ENCODE measurements at places on chromosomes 16 and 17.

- DNase-seq = no peak
Observed at GRCh38 chr16:68194251-68194650, 41.7 kb downstream of the ESRP2 start.

DNA sequence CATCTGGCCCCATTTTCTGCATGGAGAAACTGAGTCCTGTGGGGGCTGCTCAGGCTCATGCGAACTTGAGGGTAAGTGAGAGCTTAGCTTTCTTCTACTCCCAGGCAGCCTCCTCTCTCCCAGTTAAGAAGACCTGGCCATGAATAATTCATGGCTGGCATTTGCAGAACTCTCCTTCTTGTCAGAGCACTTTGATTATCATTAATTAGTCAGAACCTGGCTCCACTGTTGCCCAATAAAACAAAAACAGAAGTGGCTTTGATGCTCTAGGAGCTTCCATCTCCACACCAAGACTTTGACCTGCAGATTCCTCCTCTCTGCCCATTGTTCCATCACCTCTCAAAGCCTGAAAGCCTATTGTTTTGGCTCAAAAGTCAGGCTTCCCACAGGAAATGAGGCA lies 45.5 kb upstream of the CDH3 start:
- no peak for DNase-seq

- DNase-seq = no peak
Observed at GRCh38 chr17:48615963-48616716, 1.0 kb upstream of the HOXB8 start.

DNA sequence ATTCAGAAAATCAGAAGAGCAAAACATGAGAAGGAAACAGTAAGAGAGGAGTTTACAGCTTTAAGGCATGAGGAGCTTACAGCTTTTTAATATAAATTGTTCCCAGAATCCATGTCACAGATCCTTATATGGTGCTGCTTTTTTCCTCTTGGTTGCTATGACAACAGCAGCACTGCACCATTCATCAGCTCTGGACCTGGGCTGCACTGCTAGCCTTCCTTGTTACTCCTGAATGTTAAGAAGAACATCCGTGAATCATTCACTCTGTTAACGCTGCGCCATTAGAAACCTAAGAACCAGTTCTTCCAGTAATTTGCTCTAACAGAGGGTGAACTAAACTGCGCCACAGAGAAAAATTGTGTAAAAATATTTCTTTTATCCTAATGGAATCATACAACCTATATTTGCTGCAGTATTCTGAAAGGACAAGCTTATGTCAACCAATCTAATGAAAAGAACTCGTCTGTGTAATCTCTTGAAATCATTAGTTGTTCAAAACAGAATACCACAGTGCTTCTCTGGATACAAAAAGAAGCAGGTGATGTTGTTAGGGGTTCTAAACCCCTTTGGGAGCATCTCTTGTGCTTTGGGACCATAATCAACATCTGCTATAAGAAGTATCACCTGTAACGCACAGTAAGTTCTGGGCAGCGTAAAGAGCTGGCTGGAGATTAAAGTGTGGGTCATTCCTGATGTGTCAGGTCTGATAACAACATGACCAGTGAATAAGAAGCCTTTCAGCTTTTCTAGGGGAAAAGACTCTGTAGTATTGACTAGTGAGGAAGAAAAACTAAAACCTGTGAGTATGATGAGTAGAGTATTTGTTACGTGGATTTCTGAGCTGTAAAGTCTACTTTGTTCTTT lies 151.2 kb downstream of the TANC2 start:
- no peak for DNase-seq

GRCh38 chr16:27781195-27781524 lies 231.2 kb downstream of the KATNIP start:
- DNase-seq = no peak

GRCh38 chr17:46832945-46833839 lies 14.7 kb upstream of the WNT3 start:
- no peak for DNase-seq

DNA sequence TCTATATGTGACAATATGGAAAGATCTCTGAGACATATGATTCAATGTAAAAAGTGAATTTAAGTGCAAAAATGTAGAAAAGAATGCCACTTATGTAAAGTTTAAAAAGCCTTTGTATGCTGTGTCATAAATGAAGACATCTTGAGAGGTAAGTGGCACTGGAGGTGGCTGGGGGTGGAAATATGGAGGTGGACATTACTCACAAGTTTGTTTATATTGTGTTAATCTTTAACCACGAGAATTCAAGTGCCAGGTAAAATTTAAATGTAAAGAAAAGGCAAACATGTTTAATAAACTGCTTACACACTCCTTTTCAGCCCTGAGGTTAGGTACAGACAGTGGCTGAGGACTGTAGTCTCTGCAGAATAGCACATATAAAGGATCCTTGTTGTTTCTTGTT lies 235.1 kb downstream of the ABCC12 start:
- DNase-seq = no peak

GRCh38 chr17:32879134-32879533 lies 2.2 kb upstream of the MYO1D start:
- DNase-seq = no peak

DNA sequence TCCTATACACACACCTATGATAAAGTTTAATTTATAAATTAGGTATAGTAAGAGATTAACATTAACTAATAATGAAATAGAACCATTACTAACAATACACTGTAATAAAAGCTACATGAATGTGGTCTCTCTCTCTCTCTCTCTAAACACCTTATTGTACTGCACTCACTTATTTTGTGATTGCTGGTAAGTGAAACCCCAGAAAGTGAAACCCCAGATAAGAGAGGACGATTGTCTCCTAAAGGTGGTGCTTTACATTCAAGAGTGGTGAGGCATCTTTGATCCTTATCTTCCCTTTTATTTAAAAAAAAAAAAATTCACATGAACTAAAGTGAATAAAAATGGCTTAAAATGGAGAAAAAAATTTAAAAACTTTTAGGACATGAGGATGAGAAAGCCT lies 80.1 kb upstream of the TRAP1 start:
- DNase-seq = no peak

GRCh38 chr17:75684924-75685323 lies 17.8 kb downstream of the SAP30BP start:
- DNase-seq = no peak

GRCh38 chr17:9274973-9275372 lies 253.7 kb downstream of the NTN1 start:
- DNase-seq = no peak

DNA sequence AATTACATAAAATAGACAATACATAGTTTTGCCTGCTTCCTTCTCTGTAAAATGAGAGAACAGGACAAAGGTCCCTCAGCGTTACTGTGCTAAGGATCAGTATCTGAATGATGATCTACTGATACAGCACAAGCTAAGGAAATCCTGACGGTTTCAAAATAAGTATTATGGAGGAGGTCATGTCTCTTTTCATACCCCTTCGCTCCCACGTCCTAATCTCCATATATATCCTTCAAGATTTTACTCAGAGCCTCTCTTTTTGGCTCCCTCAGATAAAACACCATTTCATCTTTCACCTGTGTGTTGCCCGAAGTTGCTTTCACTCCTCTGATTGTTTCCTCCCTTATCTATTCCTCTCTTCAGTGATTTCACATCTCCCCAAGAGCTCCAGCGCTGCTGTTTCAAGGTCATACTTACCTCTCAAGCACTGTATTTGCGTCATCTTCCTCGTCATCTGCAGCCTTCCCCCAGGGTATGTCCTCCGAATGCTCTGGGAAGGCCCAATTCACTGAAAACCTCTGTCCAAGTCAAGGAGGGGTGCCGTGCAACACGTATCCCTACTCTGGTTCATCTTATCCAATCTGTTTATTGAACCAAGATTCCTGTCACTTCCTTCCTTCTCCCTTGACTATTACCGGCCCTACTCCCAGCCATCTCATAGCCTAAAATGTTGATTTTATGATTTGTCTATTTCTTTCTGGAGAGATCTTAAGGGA lies 1.2 kb upstream of the BLTP2 start:
- DNase-seq = no peak

DNA sequence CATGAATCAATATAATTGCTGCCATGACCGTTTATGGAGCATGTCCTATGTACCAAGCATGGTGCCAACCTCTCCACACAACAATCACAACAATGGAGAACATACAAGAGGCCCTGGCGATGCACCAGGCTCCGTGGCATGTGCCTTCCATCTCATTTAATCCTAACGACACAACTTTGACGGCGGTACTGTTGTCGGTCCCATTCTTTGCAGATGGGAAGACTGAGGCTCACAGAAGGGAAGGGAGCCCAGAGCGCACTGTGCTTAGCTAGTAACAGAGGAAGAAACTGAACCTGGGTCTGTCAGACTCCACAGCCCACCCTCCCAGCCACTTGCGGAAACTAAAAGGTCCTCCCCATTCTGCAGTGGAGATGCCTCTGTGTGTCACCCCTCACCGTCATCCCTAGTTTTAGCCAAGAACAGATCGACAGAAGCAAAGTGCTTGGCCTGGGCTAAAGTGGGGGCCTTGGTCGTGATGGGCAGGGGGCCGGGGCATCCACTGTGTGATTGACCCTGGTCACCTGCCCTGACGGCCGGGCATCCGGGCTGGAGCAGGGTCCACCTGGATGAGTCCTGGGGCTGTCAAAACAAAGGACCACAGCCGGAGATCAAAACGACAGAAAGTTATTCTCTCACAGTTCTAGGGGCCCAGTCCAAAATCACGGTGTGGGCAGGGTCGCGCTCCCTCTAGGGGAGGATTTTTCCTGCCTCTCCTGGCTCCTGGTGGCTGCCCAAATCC lies 183.9 kb downstream of the C16orf95 start:
- DNase-seq = no peak

DNA sequence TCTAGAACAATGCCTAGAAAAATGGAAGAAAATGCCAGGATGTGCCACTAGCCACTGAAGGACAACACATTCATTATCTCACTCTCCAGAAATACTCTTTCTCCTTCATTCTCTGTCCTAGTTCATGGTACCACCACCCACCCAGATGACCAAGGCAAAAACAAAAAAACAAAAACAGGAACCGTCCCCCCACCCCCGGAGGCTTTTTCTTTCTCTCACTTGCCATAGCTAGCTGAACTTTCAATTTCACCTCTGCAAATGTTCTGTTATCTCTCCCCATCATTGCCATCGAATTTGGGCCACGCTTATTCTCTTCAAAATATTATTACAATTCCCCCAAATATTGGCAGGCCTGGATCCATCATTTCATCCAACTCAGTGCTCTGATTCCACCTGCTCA lies 49.0 kb downstream of the SOX9 start:
- DNase-seq = no peak

GRCh38 chr16:67833030-67833414 lies 9.1 kb upstream of the THAP11 start:
- no peak for DNase-seq
